ENCODE measurements at places on chromosomes 3 and 15.
A peak's percentile ranks its signal among the peaks of the same experiment; 100 is the strongest.

DNA sequence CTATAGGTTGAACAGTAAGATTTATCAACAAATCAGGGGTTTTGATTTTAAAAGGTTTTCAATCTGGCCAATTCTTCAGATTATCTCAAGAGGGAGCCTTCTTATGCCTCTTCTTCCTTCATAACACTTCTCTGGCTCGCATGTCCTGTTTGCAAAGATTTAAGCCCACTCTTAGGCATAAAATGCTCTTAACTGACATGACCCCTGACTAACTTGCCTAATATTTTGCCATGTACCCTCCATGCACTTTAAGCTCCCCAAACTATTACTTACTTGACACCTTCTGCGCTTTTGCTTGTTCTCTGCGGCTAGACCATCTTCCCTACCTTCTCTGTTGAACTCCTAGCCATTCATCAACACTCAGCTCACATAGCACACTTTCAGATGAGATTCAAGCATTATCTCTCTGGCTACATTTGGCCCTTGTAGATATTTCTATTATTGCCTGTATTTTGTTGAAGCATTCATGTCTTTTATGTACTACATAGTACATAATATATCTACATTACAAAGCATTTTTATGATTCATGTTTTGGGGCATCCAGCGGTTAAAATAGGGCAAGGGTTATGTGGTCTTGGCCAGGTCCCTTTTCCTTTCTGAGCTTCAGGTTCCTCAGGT, 1.0 kb upstream of the ARIH1 start:
- DNase-seq, result no peak

DNA sequence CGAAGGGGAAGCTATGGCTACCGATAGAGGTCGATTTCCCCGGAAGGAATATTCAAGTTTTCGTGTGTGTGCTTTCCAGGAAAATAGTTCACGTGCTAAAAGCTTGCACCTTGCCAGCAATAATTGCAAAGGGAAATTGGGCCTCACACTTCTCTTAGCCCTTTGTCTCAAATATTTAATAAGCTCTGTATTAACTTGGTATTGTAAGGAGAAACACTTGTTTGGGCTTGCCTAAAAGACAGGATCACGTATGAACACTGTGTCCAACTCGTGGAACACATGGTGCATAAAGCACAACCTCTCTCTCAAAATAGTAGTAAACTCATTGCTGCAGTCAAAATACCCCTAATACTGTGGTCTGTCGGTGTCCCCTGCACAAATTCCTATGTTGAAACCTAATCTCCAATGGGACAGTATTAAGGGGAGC, 352 bp upstream of the TMF1 start:
- DNase-seq, result no peak

DNA sequence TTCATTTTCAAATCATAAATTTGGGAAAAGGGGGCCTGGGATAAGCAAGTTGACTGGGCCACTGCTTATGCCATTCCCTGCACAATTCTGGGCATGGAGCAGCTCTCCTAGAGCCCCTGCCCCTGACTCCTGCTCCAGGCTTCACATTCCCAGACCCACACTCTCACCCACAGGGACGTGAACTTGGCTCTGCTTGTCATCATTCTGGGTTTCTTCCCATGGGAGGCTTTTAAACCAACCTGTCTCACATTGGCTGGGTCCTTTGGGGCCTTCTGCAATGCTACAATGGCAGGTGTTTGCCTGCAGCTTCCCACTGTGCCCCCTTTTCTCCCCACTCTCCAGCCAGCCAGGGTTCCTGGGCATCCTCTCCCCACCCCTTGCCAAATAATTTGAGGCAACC, 49.1 kb downstream of the CYP19A1 start:
- DNase-seq, result no peak

- no peak for DNase-seq
Observed at GRCh38 chr15:32872621-32873283, 154.9 kb downstream of the GREM1 start.

- no peak for DNase-seq
Observed at GRCh38 chr3:4448187-4448586, 18.9 kb downstream of the SUMF1 start.

- no peak for DNase-seq
Observed at GRCh38 chr3:131692356-131692755, 189.6 kb upstream of the MRPL3 start.

DNA sequence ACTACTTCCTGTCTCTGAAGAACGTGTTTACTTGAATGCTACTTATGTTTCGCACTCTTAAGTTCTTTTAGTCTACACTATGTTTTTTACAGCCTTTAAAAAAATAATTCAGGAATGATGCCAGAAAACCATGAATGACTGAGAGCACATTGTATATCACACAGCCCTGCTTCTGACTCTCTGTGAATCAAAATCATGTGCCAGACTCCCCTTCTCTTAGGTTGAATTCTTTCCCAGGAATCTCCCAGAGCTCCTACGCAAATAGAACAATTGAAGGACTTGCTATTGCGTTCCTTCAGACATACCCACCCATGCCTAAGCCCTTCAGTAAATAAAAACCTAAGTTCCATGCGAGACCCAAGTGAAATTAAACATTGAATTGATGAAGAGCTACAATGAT, 782.0 kb upstream of the ALCAM start:
- DNase-seq, result no peak

- no peak for DNase-seq
Observed at GRCh38 chr3:182848906-182849305, 55.6 kb downstream of the ATP11B start.

GRCh38 chr3:193040836-193041672, 123.4 kb upstream of the MB21D2 start:
- DNase-seq, result no peak

DNA sequence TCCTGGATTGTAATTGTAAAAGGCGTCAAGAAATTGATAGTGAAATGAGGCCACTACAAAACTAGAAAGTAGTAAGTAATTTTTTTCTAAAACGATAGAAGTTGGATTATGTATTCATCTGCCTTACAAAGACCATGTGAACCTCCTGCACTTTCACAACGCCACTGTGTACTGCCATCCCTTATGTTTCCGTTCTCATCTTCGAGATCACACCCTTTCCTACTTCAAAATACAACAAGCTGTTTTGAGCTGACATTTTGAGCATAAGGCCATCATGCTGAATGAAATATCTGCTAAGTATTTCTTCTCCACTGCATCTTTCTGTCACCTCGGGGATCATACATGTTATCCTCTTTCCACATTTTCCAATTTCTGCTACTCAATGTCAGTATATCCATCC, 885.5 kb downstream of the ROBO1 start:
- no peak for DNase-seq

- no peak for DNase-seq
Observed at GRCh38 chr15:76206325-76206976, 104.8 kb downstream of the ETFA start.

- no peak for DNase-seq
Observed at GRCh38 chr3:133058243-133058642, 20.1 kb downstream of the TMEM108 start.

GRCh38 chr15:60941448-60941847, 287.7 kb downstream of the RORA start:
- DNase-seq, result no peak

DNA sequence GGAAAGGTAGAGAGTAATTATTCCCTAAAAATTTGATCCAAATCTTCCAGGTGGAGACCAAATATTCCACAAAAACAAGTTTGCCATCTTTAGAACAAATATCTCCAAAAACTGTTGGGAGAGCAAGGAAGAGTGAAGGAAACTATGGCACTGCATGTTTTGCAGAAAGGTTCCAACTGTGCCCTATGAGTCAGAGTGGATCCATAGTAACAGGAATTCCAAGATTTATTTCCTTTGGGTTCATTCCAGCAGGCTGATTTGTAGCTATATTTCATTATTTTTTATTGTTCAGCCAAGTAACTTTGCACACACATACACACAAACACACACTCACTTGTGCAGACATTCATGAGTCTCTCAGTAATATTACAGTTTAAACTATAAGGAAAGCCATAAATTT, 459.7 kb upstream of the EPHA6 start:
- DNase-seq, result no peak

- no peak for DNase-seq
Observed at GRCh38 chr3:16183601-16184270, 9.3 kb downstream of the GALNT15 start.

DNA sequence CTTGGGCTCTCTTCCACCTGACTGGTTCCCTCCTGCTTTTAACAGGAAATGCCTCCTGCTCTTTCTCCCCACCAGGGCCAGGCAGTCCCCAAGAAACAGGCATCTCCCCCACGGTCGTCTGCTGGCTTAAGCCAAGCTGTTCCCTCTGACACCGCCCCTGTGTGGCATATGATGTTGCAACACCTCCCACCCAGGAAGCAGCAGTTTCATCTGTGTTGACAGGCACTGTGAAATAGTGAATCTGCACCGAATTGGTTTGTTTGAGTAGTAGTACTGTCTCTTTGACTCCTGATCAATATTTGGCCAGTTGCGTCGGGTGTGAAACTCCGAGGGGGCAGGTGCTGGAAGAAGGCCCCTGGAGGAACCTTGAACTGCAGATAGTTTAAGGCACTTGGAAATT, 188.8 kb downstream of the FEZF2 start:
- no peak for DNase-seq

DNA sequence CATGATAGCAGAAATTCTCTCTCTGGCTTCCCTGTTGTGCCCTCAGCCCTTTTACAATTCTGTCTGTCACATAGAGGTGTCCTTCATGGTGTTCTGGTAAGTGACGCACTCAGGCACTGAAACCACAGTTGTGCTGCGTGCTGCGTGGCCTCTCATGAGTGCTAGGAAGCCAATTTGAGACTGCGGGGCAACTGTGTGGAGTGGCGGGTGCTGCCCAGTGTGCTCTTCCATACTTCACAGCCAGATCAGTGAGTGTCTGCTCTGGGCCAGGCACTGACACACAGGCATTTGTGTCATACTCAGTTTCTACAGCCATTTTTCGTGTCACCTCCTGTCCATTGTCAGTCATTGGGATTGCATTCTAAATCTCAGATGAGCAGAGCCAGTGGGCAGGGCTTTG, 133.1 kb upstream of the PLXNA1 start:
- DNase-seq, result no peak

DNA sequence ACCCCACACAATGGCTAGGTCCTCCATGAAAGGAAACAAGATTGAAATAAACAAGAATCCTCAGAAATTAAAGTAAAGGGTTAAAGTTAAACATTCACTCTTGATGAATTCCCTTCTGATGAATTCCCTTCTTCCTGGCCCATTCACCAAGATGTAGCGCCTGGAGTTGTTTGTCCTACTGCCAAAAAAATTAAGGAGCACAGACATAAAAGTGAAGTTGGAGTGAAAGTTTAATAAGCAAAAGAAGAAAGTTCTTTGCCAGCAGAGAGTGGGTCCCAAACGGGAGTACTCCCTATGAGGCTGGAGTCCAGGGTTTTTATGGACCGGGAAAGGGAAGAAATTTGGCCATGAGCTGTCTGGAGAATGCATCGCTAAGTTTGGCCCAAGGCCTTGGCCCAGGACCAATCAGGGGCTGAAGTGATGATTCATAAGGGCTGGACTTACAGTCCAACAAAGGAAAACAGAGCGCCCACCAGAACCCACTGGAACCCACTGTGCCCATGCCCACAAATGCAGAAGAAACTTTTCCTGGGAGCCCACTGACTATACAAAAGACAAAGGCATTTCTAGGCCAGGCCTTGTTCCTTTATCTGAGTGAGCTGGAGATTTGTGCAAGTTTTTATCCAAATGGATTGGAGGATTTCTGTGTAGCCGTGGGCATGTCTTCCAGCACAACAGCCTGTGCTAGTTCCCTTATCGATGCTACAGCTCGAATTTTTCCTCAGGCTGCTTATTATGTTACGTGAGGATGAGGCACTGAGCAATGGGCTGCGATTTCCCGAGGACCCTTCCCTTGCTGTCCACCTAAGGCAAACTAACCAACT, 1561.6 kb downstream of the OTOL1 start:
- DNase-seq, result no peak

- no peak for DNase-seq
Observed at GRCh38 chr15:62390791-62391640, 225.9 kb upstream of the C2CD4B start.

DNA sequence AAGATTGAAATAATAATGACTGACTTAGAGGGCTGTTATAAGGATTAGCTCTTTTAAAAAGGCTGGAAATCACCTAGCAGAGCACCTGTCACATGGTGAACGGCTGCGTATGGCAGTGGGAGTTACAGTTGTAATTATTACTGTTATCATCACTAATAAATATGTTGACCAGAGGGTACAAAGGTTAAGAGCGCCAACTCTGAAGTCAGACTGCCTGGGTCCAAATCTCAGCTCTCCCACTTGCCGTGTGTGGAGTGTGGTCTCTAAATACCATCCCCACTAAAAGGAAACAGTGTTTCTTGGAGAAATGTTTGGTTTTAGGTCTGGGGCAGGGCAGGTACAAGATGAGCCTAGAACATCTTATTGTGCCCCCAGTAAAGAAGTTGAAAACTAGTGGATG, 6.0 kb upstream of the RAD18 start:
- DNase-seq, result no peak

DNA sequence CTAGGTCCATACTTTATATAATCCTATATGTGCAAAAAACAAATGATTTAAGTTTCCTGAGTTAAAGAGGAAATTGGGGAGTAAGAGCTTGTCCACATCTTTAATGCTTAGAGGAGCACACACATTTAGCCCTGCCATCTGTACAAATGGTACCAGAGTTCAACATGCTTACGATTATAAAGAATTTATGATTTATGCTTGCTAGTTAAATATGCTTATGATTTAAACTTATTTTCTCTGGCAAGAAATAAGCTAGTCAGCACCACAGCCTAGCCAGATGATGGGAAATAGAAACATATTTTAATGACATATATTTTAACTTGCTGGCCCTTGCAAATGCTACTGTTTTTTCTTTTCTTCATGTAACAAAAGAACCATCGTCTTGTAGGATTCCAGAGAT, 48.3 kb downstream of the EIF4E3 start:
- DNase-seq, result no peak

GRCh38 chr3:157423337-157423736, 13.3 kb upstream of the PTX3 start:
- DNase-seq, result no peak

DNA sequence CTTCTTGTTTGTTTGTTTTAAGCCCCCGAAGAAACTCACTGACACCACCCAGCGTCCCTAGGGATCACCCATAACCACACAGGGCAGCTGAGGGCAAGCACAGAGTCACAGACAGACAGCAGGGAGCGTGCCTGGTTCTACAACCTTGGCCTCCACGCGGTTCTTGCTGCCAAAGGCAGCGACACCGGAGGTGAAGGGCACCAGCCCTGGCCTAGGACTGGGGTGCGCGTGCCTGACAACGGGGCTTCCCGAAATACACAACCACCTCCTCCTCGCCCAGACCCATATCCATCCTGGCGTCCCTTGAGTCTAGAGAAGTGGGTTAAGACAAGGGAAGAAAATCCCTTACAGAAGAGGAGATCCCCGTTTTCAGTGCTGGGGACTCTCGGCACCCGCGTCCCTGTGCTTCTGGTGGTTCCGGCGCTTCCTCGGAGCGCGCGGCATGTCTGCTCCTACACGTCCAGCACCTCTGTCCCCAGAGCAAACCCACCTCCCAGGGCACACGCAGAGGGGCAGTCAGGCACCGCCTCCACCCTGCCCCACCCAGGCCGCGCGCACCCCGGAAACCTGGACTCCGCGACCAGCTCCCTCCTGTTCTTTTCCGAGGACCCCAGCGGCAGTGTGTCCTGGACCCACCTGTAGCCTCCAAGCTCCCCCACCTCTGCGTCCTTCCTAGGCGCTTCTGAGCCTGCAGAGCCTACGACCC, 911 bp downstream of the RFTN1 start:
- peak; percentile 76 for DNase-seq
